ENCODE measurements at places on chromosomes 6 and 20.

DNA sequence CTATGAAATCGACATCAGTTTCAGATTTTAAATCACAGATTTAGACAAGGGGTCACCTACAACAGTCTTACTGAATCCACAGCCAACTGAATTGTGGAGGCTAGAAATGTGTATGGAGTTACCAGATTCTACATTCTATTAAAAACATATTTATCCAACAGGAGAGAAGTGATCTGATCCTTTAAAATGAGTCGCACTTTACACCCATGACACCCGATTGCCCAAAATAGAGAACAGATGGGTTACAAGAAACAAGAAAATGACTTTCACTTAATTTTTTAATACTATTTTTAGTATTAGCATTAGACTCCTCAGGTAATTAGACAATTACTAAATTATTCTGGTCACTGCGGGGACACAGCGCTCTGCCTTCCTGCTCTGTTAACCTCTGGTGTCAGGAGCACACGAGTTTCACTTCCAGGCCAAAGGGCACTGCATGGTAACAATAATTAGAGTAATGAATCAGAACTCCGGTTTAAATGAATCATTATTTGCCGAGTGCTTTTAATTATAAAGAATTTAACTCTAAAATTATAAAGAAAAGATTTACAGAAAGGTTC lies 108.6 kb downstream of the ATP9A start:
- DNase-seq, result no peak

DNA sequence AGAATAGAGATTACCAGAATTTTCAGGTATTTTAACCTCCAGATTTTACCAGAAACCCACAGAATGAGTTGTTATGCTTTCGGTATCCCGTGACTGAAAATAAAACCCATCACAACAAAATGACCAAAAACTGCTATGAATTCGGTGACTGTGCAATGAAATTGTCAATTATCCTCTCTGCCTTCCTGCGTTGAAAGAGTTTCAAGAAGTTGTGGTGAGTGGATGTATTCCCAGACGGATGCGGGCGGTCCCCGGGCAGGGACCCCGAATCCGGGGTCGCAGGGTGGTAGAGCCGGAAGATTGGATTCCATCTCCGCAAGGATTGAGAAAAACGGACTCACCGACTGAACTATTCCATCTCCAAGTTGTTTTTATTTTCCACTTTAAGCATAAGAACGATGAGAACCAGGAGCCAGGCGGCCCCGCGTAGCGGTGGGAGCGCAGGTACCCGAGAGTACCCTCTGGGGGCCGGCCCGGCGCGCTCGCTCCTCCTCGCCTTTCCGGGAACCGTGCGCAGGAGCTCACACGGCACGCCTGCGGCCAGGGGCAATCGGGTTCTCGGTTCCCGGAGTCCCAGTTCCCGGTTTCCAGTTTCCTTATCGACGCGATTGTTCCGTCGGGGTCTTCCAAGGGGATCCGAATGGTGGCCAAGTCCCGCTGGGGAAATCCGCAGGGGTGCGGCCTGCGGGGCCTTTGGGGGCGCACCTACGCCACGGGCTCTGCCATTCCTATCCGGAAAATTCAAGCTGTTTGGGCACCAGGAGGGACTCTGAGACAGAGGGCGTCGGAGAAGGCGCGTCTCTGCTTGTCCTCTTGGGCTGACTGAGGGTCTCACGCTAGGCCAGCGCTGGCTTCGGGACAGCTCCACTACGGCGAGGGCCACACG lies 104.9 kb upstream of the PRDM1 start:
- DNase-seq, result no peak

DNA sequence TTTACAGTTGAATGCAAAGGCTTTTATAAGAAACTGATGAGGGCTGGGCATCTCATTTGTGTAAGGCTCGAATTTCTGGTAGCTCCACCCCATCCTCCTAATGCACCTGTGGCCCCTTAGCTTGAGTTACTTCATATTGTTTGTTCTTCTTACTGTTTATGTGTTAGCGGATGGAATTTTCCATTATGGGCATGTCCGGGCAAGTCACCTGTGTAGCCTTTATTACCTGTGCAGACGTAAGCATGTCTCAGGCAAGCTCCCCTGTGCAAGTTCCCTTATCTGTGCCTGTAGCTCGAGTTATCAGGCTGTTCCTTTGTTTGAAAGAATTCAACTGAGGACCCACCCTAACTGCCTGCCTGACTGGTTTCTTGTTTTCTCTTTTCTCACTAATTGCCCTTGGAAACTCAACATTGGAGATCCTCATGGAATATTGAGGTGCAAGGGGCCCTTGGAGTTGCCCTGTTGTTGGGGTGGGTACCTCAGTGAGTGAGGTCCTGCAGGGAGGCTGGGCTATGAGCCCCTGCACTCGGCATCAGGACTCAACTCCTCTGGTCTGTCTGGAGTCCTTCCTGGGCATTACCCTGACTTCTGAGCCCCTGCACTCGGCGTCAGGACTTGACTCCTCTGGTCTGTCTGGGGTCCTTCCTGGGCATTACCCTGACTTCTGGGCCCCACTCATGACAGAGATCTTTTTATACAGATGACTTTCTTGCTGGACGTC lies 207.9 kb upstream of the SULF2 start:
- no peak for DNase-seq

DNA sequence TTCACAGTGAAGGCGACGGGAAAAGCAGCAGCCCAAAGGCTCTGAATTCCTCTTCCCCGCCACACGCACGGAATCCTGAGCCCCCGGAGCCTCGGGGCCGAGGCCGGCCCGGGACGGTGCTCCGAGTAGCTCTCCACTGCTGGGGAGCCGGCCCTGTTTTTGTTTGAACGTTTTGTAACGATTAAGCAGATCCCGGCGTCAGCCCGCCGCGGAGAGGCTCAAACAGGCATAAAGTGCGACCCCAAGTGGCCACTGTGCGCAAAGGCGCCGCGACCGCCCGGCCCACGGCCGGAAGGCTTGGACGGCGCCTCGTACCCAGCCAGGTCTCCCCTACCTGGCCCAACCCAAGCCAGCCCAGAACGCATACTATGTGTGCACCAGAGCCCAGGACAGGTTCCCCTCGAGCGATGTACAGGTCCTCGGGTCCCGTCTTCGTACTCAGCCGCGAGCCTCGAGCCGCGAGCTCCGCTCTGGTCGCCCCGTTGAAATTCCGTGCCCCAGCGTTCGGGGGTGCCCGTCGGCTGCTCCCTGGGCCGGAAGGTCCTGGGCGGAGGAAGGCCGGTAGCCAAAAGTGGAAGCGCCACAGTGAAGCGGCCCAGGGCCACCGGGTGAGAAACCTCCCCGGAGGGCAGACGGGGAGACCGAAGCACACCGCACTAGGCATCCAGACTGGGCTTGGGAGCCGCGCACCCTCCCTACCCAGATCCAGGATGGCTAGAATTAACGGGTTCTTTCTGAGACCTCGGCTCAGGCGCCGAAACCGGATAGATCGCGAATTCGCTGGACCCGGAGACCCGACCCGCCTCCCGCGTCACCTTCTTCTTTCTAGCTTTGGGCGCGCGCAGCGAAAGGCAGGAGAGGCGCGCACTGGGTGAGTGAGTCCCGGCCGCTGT lies 1.2 kb upstream of the MAFB start:
- peak; percentile 25 for DNase-seq

DNA sequence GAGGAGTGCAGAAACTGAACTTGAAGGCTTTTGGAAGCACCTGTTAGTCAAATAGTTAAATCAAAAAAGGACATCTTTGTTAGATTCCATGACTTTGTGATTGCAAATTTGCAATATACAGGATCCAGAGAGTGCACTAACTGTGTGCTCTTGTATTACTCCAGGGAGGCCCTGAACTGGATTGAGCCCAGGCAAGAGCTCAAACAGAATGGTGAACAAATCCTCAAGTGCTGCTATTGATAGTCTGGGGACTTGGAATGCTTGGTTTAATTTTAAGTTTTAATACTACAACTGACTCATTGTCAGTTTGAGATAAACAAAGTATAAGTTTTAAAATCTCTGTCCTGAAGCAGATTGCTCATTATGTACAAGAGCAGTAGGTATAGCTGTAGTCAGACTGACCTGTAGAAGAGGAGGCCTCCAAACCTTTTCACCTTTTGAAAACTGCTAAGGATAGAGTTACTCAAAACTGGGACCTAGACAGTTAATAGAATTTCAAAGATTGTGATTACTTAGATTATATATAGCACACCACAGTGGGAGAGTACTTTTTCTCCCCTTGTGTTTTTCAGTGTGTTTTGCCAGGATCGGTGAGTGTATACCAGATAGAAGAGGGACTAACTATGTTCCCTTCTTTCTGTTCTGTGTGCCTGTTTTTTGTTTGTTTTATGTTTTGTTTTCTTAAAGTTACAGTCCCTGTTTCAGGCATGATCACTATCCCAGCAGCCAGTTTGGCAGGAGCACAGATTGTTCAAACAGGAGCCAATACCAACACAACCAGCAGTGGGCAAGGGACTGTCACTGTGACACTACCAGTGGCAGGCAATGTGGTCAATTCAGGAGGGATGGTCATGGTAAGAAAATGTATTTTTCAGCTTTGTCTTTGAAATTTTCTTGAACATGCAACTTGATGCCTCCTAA lies 18.3 kb downstream of the NFYA start:
- no peak for DNase-seq

- no peak for DNase-seq
Observed at GRCh38 chr6:141688916-141689315, 443.8 kb upstream of the GJE1 start.
